Activated CD8-positive, alpha-beta memory T cell treated with anti-CD3 and anti-CD28 coated beads for 48 hours (primary cell): ENCODE measurements at places on chromosomes 6 and 20.

DNA sequence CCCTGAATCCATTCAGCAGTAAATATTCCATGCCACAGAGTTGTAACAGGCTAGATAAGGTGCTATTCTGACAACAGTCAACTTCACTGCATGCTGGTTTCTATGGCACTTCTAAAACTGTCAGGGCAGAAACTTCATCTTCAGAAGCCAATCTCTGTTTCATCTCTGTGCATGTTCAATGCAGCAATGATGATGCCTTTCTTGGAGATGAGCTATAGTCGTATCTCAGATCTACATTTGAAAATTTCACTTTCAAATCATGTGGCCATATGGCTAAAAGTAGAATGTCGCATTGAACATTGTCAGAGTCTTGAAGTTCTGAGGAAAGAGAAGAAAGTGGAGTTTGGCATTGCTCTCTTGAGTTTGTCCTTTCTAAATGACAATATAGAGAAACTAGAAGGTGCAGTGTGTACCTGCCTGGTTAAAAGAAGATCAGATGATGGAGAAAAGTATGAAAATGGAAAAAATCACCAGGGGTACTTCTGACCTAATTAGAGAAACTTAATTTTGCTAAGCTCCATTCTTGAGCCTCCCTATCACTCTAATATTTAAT, 49.0 kb upstream of the VSTM2L start:
- no peak for DNase-seq

GRCh38 chr6:43968110-43968965, 158.9 kb downstream of the MRPL14 start:
- no peak for DNase-seq

DNA sequence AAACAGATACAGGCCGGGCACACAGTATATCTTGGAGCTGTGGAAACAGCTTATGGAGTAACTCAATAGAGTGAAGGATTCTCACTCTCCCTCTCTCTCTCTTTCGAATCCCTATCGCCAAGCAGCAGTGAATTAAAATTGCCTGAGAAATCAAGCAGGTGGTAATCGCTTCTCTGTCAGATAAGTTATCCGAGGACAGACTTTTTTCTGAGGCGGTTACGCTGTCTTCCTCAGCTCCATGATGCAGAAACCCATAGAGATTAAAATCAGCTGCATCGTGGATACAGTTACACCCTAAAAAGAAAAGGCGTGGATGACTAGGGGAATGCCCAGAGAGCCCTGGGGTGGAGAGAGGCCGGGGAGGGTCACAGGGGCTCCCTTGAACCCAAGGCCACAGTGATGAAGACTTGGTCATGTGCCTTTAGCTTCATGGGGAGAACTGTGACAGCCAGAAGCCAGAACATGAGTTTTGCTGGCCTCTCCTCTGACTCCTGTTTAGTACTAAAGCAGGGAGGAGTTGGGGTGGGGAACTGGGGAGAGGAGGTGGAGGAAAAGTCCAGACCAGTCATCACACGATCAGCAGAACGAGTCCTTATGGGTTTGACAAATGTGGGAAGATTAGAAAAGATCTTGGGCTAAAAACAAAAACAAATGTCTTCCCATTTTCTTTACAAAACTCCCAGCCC, 138.8 kb upstream of the JARID2 start:
- no peak for DNase-seq

GRCh38 chr6:1716396-1716795, 106.7 kb downstream of the FOXC1 start:
- no peak for DNase-seq

DNA sequence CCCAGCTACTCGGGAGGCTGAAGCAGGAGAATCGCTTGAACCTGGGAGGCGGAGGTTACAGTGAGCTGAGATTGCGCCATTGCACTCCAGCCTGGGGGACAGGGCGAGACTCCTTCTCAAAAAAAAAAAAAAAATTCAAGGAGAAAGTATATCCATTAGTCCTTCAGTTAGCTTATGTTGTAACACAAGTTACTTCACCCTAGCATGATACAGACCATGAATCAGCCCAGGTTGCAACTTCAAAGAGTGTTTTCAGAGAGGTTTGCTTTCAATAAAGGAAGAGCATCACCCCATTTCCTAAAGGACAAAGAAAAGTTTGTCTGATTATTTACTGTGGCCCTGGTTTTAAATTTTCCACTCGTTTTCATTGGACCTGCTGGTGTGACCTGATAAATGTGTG, 73.0 kb downstream of the SERAC1 start:
- DNase-seq: no peak

DNA sequence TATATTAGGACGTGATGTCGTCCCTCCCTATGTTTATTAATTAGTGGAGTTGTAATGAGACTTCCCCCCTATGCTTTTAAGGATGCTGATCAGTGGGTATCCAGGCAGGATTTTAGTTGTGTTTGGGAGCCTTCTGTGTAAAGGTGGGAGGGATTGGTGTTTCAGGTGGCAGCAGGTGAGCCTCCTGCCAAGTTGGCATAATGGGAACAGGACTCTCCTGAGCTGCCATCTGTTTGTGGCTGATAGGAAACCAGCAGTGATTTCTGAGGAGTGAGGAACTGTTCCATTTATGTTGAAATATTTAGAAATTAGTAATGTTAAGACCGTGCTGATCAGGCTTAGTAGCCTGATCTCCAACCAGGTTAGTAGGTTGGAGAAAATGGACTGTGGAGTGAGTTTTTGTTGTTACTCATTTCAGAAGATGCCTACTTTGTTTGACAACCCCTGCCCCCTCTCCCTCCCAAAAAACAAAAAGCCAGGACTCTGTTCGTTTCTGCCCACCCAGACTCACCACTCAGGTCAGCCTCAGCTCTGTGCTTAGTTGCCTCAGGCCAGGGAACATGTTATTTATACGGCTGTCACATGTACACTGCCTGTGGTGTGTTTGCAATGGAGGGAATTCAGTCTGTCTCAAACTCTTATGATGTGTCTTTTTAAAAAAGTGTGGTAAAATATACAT, 55.4 kb upstream of the TULP4 start:
- DNase-seq: no peak
